ENCODE measurements at places on chromosomes 2 and 18. TPM values are rescaled to one million over a fixed set of nuclear protein-coding genes. Genes with fewer than 3 reads are reported as not detected.

Gene NAT8
- polyA plus RNA-seq = not detected

Gene ANKRD30B
- not detected for polyA plus RNA-seq

DNA sequence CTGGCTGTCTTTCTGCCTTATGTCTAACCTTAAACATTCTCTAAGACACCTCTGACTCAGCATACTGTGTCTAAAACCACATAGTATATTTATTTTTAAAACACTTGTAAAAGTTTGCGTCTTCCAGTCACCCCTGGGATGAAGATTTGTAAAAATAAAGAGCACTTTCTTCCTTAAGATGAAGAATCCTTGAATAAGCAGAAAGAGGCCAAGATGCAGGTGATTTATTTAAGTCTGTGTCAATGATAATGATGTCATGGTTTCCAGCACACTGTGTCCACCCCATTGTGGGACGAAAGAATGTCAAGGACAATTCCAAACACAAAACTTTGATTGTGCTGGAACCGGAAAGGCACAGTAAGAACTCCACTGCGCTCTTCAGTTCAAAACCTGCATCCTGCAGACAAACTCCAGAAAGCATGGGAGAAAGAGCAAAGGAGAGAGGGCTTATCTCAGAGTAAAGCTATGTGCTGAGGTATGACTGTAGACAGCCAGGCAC is 92.9 kb downstream of the ZEB2 start:
- peaks cover 18% of the 10 kb centered on the region for H3K36me3 ChIP-seq
- peak overlapping the region; percentile 18 for H3K4me3 ChIP-seq
- DNase-seq = no peak
- H3K27me3 ChIP-seq = no peaks in the 10 kb centered on the region
- H3K27ac ChIP-seq = peak overlapping the region; percentile 35

GRCh38 chr2:3596901-3597417 is 2.0 kb downstream of the COLEC11 start:
- no peaks in the 10 kb centered on the region for H3K27me3 ChIP-seq
- H3K4me1 ChIP-seq = peaks cover 4% of the 10 kb centered on the region
- no peak overlapping the region for H3K27ac ChIP-seq

- peaks cover 43% of the 10 kb centered on the region for H3K4me1 ChIP-seq
- peak; percentile 79 for DNase-seq
- H3K36me3 ChIP-seq = peaks cover 3% of the 10 kb centered on the region
- H3K27ac ChIP-seq = peak overlapping the region; percentile 99
Observed at GRCh38 chr2:218217360-218218267, 625 bp downstream of the ARPC2 start.

- no peaks in the 10 kb centered on the region for H3K36me3 ChIP-seq
- no peak for DNase-seq
- H3K27ac ChIP-seq = peak overlapping the region; percentile 54
- no peak overlapping the region for H3K4me3 ChIP-seq
- peaks cover 30% of the 10 kb centered on the region for H3K4me1 ChIP-seq
Observed at GRCh38 chr18:48800876-48801727, 149.7 kb downstream of the SMAD7 start.

- H3K27me3 ChIP-seq = no peaks in the 10 kb centered on the region
- no peaks in the 10 kb centered on the region for H3K36me3 ChIP-seq
- no peak overlapping the region for H3K4me3 ChIP-seq
- no peak overlapping the region for H3K27ac ChIP-seq
Observed at GRCh38 chr2:203453858-203454451, 81.1 kb downstream of the RAPH1 start.

- no peak overlapping the region for H3K27ac ChIP-seq
- H3K4me3 ChIP-seq = no peak overlapping the region
- H3K4me1 ChIP-seq = peaks cover 11% of the 10 kb centered on the region
- no peaks in the 10 kb centered on the region for H3K27me3 ChIP-seq
- DNase-seq = no peak
- no peaks in the 10 kb centered on the region for H3K36me3 ChIP-seq
Observed at GRCh38 chr2:23689131-23689700, 237.7 kb downstream of the ATAD2B start.
